ENCODE measurements at places on chromosomes 5 and 9.

DNA sequence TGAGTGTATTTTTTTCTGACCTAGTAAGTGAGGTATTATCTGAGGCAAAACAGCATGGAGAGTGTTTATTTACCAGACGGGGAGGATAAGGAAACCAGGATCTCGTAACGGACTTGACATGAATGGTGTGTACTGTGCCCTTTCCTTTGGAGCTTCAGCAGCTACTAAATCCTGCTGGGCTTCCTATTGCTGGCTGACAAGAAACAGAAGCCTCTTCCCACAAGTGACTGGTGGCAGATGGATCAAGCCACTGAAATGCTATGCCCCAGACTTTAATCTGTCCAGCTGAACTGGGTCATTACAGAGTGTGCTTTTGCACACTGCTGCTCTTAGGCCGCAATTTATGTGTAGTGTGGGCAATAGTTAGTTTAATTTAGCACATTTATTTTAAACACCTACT lies 162.7 kb upstream of the MRPS30 start:
- peak; percentile 70 for DNase-seq

- no peak for DNase-seq
Observed at GRCh38 chr5:14721990-14722656, 57.6 kb downstream of the OTULIN start.

DNA sequence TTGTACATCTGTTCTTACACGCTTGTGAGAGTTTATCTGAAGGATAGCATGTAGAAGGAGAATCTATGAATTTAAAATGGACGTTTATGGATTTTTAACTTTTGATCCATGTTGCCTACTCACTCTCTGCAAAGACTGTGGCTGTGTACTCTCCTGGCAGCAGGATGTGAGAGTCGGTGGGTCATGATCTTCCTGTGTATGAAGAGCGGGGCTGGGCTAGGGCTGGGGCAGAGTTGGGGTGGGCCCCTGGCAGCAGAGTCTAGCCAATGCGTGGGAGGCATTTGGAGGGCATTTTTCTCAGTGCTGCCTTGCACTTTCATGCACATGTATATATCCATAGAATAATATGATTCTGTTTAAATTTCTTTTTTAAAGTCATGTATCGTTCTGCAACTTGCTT lies 24.0 kb upstream of the DAB2IP start:
- no peak for DNase-seq

- DNase-seq: peak; percentile 95
Observed at GRCh38 chr5:123808461-123809380, 296.7 kb downstream of the CSNK1G3 start.

DNA sequence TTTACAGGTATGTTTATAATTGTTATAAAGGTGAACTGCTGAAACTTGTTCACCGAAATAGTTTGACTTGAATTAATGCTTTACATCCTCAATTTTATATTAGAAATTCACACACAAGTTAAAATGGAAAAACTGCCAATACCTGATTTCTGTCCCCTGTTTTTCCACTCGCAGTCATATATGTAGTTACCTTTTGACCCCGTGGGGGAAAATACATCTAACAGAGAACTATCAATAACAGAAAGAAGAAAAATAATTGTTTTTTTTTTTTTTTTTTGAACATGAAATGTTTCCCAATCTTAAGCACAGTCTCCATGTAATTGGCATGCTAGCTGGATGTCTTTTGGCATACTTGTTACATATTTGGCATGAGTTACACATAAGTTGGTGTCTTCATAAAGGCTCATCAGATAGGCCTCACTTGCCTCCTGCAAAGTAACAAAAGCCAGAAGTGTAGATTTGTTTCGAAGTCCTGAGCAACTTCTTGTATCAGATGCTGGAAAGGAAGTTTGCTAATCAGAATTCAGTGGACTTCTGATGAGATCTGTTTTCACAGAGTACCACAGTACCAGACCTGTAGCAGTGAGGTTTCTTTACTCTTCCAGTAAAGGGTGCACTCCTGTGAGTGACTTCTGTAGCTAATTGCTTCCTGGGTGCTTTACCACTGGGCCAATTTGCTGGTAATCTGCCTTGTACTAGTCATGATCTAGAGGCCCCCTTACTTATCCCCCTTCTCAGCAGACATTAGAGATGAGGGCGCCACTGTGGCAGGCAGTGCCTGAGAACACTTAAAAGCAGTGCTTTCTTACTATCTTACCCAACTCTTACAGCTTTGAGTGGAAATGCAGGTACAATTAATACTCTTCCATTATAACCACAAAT lies 36.2 kb upstream of the CXXC5 start:
- no peak for DNase-seq

DNA sequence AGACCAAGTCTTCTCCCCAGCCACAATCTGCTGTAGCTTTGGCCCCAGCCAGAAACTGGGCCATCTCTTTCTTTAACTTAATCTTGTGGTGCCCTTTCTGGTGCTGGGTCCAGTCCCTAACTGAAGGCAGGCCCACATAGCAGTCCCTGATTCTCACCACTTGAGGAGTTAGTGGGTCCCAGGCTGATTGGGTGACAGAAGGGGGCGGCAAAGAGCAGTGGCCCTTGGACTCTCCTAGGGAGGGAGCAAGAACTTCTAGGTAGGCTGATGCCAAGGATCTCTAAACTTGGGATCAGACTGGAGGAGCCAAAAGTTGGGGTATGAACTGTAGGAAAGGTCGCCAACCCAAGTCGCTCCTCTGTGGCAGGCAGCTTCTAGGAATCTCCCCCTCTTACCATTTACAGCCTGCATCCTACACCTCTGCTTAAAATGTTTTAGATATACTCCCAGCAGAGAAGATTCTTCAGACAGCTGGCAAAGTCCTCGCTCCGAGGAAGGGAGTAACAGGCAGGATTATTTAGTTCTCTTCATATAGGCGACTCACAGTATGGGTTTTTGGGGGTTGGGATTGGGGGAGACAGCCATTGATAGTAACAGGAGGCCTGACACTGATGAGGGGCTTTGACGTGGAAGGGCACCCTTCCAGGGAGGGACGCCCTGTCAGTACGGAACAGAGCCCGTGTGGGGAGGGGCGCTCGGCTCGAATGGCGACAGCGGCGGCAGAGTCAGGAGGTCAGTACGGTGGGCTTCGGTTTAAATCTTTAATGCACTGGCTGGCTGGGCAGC lies 2.0 kb upstream of the CCL27 start:
- peak; percentile 45 for DNase-seq

DNA sequence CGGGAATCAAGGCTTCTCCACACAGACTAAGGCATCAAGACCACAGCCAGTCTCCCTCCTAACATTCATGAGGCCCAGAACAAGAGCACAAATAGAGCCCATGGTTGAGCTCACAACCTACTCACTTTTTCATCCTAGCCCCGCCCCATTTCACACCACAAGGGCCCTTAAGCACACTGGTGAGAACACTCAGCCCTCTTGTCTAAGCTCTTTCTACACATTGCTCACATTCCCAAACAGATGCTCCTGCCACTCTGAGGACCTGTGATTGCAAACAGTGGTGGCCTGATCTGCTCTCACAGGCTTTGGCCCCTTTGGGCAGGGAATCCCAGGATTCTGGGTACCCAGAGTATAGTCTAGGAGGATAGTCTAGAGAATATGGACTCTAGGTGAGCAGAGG lies 54.0 kb downstream of the FEM1C start:
- DNase-seq: no peak

DNA sequence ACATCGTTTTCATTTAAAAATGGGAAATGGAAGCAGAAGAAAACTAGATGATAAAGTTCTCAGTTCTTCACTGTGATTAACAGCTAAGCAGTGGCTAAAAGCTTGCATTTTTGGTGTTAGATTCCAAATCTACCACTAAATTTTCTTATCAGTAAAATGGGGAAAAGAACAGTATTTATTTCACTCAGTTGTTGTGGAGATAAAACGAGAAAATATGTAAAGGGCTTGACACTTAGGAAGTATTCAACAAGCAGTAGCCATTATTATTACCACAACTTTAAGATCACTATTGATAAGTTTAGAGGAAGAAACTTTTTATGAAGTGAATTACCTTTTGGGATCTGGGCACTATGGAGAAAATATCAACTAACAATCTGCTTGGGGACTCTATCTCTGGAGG lies 4.5 kb downstream of the STOM start:
- DNase-seq: no peak

- DNase-seq: no peak
Observed at GRCh38 chr9:137745541-137745991, 126.8 kb downstream of the EHMT1 start.

DNA sequence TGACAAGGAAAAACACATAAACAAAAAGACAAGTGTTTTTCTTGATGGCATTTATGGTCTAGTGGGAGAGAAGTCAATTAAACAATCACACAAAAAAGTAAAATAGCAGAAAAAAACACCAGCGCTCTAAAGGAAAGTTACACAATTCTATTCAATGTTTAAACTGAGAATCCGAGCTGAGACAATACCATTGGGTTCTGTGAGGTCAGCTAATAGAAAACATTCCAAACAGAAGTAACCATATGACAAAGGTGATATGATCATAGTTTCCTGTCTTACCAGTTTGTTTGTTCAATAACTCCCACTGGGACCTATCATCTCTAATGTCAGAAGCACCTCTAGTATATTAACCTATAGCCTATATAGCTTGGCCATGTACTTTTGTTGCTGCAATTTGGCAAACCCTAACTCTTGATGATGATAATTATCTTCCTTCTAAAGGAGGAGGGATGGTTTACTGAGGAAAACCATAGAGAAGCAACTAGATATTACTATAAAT lies 1030.0 kb downstream of the CDH12 start:
- DNase-seq: no peak

- no peak for DNase-seq
Observed at GRCh38 chr9:19241728-19242127, 11.2 kb downstream of the DENND4C start.

- no peak for DNase-seq
Observed at GRCh38 chr5:116377276-116378006, 197.2 kb downstream of the SEMA6A start.

DNA sequence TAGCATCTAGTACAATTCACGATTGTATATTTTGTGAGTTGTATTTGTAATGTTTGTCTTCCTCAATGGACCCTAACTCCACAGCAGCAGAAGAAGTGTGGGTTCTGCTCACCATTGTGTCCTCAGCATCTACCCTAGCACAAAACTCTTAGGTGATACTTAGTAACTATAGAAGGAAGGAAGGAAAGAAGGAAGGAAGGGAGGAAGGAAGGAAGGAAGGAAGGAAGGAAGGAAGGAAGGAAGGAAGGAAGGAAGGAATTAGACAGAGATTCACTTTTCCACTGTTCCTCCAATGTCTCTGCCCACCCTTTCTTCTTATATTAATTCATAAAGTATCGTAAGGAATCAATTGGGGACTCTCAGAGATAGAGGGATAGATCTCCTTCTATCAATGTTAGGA lies 288.2 kb downstream of the NFIB start:
- no peak for DNase-seq

- no peak for DNase-seq
Observed at GRCh38 chr5:170341545-170341944, 44.0 kb upstream of the LCP2 start.

DNA sequence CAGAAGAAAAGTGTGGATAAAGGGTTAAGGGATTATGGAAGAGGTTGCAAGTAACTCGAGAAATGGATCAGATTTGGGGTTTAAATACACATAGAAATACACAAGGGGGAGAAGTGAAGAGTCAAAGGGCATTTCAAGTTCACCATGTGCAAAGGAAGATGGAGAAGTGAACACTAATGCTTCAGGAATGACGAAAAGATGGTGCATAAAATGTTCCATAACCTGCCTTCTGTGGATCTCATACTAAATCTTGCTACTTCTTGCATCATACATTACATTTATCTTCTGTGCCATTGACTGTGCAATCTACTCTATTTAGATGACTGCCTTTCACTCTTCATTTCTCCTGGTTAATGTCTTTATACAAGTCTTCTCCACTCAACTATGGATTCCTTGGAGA lies 5.7 kb upstream of the SMC2 start:
- DNase-seq: no peak

- DNase-seq: no peak
Observed at GRCh38 chr9:110156416-110156815, 51.5 kb downstream of the C9orf152 start.

GRCh38 chr9:71814226-71814625 lies 45.9 kb upstream of the CEMIP2 start:
- DNase-seq: no peak

- DNase-seq: peak; percentile 83
Observed at GRCh38 chr5:139982157-139982974, 60.7 kb downstream of the NRG2 start.

DNA sequence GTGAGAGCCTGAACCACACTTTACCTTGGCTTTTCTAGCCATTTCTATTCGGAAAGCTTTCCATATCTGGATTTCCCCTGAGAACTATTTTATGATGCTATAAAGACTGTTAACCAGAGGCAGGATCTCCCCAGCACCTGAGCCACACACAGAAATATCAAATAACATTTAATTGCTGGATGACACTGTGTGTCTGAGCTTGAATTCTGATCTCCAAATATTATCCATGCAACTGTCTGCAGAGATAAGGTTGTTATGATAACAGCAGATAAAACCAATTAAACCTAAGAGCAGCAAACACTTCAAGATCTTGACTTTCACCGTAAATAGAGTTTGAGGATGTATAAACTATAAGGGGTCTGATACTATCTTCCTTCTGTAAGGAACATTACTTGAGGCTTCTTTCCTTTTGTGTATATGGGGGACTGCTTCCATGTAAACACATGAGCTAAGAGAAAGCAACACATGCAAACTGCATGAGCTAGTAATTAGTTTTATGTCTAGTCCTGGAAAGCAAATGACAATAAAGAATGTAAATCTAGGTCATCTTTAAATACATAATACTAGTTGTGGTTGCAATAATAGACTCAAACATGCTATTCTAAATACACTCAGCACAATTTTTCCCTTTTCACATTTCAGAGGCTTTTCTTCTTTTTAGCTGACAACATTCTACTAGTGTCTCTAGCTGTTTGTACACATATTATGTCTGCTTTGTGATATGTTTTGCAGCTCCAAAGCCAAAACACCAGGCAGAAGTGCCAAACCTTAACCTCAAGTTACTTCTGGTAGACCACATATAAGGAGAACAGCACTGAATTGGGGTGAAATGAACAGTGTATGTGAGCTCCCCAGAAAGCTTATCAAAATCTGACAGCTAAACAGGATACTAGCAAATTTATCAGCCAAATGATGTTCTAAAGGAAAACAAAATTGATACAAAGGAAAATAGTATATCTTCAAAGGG lies 136.5 kb downstream of the EFNA5 start:
- peak; percentile 57 for DNase-seq

GRCh38 chr5:1523480-1523792 lies 324 bp downstream of the LPCAT1 start:
- DNase-seq: no peak

- DNase-seq: no peak
Observed at GRCh38 chr9:270657-271237, 56.1 kb downstream of the DOCK8 start.

GRCh38 chr5:87114631-87115030 lies 153.1 kb upstream of the RASA1 start:
- DNase-seq: no peak

DNA sequence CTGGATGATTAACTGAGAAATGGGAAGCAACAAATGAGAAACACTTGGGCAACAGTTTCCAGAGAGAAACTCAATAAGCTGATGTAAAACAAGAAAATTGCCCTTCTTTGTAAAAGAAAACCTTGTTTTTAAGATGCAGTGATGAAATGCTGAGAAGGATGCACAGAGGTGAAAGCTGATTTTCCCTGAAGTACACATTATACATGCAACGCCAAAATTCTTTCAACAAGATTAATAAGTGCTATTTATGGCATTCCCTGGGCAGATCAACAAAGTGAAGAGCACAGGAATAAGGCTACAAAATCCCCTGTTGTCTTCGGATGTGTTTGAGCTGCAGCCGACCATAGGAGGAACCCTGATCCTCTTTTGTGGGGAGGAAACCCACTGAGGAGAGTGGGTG lies 208.0 kb upstream of the ANKH start:
- DNase-seq: peak; percentile 9
